ENCODE measurements at places on chromosomes 2 and 18. TPM values are rescaled to one million over a fixed set of nuclear protein-coding genes. Genes with fewer than 3 reads are reported as not detected.

GRCh38 chr2:19542796-19543662 is 184.6 kb upstream of the OSR1 start:
- no peaks in the 10 kb centered on the region for H3K36me3 ChIP-seq

- H3K27me3 ChIP-seq, result no peaks in the 10 kb centered on the region
- H3K4me3 ChIP-seq, result no peak overlapping the region
- DNase-seq, result no peak
- no peak overlapping the region for H3K27ac ChIP-seq
- no peaks in the 10 kb centered on the region for H3K36me3 ChIP-seq
Observed at GRCh38 chr2:192500550-192501200, 305.9 kb upstream of the TMEFF2 start.

DNA sequence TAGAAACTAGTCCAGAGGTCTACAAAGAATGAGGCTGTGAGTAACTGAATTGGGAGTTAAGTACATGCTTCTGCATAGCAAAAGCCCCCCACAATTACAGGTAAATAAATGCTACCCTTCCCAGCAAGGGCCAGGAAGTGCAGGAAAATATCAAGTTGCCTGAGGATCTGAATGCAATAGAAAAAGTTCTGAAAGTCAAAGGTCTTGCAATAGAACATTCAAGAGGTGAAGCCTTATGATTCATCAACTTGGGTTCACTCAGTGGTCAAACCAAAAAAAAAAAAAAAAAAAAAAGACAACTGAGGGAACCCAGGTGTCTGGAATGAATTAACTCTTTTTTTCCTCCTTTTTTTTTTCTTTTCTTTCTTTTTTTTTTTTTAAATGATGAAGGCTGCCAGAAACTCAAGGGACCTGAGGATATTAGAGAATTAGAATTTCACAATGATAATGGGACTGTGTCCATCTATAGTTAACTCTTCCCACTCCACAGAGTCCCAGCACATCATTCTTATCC is 42.9 kb upstream of the RFX8 start:
- no peaks in the 10 kb centered on the region for H3K27me3 ChIP-seq
- no peak overlapping the region for H3K27ac ChIP-seq
- H3K36me3 ChIP-seq, result no peaks in the 10 kb centered on the region
- H3K4me1 ChIP-seq, result peaks cover 5% of the 10 kb centered on the region
- no peak overlapping the region for H3K4me3 ChIP-seq

DNA sequence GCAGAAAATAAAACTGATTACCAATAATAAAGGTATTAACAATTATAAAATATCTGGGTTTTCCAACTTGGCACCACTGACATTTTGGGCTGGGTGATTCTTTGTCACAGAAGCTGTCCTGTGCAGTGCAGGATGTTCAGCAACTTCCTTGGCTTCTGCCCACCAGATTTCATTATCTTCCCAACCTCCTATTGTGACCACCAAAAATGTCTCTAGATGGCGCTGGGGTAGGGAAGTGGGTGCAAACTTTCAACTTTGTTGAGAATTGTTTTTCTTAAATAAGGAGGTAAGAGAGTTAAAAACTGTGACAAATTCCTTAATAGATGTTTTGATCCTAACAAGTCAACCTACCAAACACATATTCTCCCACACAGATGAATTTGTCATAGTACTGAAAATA is 90.1 kb downstream of the GAREM1 start:
- no peak overlapping the region for H3K4me3 ChIP-seq
- H3K36me3 ChIP-seq, result no peaks in the 10 kb centered on the region
- H3K27me3 ChIP-seq, result no peaks in the 10 kb centered on the region

Gene NGEF
- 0.38 TPM for total RNA-seq

DNA sequence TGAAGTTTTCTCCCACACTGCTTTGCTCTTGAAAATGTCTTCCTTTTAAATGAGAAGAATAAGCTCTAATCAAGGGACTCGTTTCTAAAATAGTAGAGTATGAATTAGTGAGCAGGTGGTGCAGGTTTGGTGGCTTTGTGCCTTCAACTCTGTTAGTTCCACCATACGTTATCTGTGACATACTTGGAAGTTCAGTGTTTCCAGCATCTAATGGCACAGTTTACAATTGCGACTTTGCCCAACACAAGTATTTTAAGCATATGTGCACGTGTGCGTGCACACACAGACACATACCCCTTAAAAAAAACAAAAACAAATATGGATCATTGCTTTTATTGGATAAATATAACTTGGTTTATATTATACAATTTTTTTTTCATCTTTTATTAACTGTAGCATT is 111.8 kb downstream of the RAB3GAP1 start:
- no peak overlapping the region for H3K27ac ChIP-seq
- peaks cover 37% of the 10 kb centered on the region for H3K36me3 ChIP-seq
- H3K4me3 ChIP-seq, result no peak overlapping the region

DNA sequence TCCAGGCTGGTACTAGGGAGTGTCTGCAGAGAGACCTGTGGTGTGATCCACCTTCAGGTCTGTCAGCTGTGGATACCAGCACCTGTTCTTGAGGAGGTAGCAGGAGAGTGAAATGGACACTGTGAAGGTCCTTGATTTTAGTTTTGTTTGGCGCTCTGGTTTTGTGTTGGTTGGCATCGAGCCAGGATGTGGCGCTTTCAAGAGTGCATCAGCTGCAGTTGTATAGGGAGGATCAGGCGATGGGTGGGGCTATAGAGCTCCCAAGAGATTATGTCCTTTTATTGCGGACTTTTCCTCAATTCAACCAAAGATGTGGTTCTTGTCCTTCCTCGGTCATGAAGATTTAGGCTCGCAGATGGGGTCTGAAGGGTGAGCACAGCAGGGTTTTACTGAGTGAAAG is 37.5 kb downstream of the SLC39A10 start:
- H3K4me1 ChIP-seq, result no peaks in the 10 kb centered on the region
- no peaks in the 10 kb centered on the region for H3K27me3 ChIP-seq
- H3K4me3 ChIP-seq, result no peak overlapping the region
- H3K27ac ChIP-seq, result no peak overlapping the region
- no peak for DNase-seq
